ENCODE measurements at places on chromosomes 1 and 21.

- DNase-seq = no peak
Observed at GRCh38 chr1:30130099-30130498, 593.3 kb downstream of the MATN1 start.

DNA sequence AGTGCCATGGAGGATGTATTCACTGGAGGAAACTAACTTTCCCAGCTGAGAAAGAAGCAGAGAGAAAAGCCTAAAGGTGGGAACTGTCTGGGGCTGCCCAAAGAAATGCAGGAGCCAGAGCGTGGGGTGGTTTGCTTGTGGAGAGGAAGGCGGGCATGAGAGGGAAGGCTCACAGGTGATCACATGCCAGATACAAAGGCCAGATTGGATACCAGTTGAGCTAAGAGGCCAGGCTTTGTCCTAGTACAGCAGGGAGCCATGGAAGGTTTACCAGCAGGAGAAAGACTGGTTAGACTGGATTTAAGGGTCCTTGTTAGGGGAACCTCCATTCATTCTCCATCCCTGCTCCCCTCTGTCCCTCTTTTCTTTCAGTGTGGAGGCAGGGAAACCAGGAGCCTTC lies 66.4 kb downstream of the BEND5 start:
- DNase-seq = no peak

DNA sequence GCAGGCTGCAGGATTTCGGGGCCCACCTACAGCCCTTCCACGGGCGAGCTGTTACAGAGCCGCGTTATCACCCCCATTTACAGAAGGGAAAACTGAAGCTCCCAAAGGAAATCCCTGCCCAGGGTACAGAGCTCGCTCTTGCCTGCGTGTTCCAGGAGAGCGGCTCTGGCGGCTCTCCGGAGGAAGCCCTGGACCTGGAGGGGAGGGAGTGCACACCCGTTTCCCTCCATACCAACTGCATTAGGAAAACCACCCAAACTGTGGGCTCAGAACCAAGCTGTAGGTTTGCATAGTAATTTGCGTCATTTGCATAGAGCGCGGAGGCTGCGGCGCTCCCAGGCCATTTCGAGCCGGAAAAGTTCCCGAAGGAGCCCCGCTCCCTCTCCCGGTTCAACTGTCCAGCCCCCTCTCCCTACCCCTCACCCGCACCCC lies 24.7 kb upstream of the ADGRB2 start:
- DNase-seq = no peak

DNA sequence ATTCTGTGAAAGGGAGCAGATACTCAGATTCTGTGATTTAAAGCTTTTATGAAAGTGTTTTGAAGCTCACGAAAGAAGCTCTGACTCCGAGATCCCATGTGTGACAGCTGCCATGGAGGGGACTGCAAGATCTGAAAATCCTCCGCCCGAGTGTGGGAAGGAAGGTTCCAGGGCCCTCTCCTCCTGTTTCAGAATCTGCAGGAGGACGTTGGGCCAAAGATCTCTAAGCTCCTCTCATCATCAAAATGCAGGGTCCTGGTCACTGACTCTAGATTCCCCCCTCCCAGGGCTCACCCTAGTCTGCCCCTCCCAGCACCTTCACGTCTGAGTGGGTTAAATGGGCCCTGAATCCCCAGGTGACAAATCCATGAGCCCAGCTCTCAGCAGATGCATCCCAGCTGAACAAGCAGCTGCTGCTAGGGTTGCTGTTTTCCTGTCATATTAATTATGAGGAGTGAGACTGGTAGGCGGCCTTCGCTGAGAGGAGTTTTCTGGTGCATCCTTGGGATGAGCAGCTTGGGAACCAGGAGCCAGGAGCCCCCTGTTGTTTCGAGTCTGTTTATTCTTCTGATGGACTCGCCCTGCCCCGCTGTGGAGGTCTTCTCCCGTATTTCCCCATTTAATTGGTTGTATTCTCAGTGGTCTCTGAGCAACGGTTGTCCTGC lies 402.0 kb downstream of the MATN1 start:
- no peak for DNase-seq

DNA sequence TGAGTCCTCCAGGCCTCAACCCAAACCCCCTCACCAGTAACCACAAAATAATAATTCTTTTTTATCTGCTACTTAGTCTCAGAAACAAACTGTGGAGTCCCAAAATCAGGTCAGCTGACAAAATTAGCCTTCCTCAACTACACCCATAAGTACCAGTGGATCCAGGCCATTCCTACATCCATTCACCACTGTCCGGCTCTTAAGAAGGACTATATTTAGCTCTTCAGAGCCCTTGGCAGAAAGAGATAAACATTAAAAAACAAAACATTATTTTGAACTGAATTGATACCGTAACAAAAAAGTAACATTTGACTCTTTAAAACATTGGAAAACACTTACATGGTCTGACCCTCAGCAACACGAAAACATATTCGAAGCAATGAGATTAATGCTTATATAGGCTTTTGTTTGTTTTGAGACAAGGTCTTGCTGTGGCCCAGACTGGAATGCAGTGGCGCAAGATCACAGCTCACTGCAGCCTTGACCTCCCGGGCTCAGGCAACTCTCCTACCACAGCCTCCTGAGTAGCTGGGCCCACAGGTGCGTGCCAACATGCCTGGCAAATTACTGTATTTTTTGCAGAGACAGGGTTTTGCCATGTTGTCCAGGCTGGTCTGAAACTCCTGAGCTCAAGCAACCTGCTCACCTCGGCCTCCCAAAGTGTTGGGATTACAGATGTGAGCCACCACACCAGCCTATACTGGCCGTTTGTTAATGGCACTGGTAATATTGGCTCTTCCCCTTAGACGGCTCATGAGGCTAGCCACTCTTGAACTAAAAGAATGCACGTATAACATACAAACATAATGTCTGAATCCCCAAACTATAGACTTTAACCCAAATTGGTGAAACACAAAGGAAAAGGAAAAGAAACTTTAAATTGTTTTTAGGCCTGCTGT lies 330.7 kb downstream of the SMYD3 start:
- no peak for DNase-seq

- DNase-seq = no peak
Observed at GRCh38 chr1:206778031-206778430, 5.7 kb upstream of the IL10 start.

DNA sequence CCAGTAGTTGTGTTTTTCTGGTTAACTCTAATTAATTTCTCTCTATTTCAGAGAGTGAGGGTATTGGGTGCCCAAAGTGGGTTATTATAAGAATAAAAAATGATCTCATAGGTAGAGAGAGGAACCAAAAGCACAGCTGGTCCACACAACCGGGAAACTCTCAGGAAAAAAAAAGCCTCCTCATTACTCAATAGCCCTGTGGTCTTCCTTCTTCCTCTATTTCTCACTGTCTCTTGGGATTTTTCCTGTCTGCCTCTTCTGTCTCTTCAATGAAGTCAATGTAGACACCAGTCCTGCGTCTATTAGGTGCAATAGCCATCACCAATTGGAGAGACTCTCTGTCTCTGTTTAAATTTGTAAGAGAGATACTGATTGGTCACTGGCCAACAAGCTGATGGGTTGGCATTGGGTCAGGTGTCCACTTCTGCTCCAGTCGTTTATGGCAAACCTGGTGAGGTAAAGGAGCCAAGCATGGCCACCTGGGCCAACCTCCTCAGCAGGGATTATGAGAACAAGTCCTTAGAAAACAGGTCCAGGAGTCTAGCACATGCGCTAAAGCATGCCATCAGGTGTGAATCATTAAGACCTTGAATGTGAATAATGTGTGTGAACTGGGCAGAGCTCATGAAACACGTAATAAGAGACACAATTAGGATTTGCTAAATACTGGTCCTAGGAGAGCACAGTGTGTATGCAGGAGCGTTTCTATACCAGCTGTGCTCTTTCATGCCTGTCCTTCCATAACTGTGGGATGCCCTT lies 443.0 kb upstream of the RUNX1 start:
- DNase-seq = no peak

DNA sequence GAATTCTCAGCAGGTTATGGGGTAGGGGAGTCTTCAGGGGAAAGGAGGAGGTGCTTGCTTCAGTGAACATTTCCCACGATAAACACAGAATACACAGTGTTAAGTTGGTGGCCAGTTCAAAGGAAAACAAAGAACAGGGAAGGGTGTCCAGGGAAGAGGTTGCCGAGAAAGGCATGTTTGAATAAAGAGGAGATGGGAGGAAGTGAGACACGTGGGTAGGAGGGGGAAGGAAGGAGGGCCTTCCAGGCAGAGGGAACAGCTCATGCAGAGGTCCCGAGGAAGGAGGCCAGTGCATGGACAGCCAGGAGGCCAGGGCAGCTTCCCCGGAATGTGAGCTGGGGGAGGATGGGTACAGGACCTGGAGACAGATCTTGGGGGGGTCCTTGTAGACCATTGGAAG lies 130.3 kb upstream of the TMEM51 start:
- DNase-seq = no peak

DNA sequence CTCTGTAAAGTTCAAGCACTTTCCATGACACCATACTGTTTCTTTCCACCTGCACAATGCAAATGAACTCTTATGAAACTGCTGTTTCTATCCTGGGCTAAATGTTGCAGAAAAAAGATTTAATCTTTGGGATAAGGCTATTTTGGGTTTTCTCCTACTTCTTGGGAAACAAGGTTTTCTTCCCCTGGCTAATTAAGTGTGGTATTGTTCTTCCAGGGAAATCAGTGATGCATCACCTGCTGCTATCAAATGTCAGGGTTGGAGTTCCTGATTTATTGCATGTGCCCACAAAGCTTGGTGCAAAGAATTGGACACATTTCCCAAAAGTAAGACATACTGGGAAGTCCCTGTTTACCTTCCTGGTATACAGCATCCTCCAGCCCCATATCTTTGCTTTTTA lies 6.0 kb upstream of the RGS4 start:
- DNase-seq = no peak

DNA sequence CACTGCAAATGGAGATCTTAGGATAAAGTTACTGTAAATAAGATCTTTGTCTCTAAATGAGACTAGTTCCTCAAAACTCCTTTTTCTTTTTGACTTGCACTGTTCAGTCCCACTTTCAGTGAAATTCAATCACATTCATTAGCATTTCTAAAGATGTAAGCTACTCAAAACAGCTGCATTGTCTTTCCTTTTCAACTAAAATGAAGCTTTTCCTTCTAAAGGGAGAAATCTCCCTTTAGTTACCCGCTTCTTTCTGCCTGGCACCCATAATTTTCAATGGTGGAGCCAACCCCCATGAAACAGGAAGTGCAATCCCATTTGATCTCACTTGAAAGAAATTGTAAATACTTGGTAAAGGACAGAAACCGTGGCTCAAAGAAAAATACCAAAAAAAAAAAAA lies 387.4 kb upstream of the PKN2 start:
- DNase-seq = no peak

DNA sequence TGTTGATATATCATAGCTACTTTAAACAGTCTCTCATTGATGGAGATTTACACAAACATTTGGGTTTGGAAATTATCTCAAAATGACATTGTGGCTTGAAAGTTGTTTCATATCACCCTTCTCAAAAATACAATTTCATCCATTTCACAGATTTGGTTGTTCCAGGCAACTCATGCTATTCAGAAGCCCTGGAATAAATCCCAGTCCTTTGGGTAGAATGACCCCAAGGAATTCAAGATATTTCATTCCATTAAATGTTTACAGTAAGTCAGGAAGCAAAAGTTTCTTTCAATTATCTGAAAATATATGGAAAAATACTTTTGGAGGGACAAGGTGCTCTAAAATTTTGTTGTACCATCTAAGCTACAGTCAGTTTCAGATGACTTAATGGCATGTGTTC lies 27.1 kb downstream of the MPZL1 start:
- no peak for DNase-seq

GRCh38 chr21:34302521-34302920 lies 61.3 kb upstream of the KCNE2 start:
- no peak for DNase-seq

Measured in PC-9 (cell line).